ENCODE measurements at places on chromosomes 5 and 9. TPM values are rescaled to one million over a fixed set of nuclear protein-coding genes. Genes with fewer than 3 reads are reported as not detected.

The PDE8B gene
- total RNA-seq, result 3.9 TPM

The ANXA2R gene
- 3.1 TPM for total RNA-seq

The OR1J4 gene
- total RNA-seq, result not detected

The TUBB4B gene
- total RNA-seq, result 708 TPM

The ABCA1 gene
- total RNA-seq, result 24.5 TPM

The GADD45G gene
- total RNA-seq, result 6.1 TPM

DNA sequence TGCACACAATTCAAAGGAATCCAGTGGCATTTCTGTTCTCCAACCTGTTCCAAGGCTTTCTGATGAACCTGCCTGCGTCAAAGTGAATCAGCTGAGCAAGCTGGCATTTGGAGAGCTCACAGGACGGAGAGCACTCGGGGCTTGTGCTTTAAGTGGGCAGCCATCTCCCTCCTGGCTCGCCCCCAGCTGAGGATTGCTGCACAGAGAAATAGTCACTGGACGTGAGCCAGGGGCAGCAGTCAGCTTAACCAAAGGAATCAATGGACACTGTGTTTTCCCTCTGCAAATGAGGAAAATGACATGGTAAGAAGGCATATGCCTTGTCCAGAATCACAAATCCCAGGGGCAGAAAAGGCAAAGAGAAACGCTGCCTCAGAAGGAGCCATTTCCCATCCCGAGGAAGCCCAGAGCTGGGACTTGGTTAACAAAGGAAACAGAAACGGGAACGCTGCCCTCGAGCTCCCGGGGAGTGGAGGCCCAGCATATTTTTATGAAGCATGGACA lies 299.4 kb downstream of the ZSWIM6 start:
- no peak for DNase-seq

DNA sequence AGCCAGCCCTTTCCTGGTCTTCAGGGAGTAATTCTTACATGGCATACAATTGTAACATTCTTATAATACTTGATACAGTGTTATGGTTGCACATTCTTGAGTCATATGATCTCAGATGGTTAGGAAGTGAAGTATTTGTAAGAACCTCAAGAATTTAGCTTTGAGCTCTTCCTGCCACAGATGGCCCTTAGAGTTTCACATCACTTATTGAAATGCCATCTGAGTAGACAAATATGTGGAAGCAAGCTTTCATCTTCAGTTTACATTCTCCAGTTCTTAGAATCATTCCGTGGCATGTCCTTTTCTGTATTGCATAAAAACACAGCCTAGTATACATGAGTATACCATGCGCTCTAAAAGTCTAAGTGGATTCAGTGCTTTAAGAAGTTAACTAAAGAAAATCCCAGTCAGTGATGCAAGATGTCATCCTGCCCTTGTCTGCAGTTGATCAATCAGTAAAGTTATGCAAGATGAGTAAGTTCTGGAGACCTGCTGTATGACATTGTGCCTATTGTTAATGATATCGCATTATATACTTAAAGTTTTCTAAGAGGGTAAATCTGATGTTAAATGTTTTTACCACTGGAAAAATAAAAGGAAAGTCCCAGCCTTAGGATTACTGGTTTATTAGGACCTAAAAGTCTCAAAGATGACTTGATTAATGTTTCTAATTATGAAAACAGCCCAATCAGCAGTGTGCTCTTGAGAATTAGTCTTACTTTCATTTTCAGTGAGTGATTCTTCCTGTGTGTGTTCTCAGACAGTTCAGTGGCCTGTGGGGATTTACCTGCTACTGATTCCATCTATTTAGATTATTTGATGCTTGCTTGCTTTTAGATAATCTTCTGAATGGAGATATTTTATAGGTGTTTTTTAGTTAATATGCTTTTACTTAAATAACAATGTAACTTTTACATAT lies 29.4 kb downstream of the RHOBTB3 start:
- no peak for DNase-seq

DNA sequence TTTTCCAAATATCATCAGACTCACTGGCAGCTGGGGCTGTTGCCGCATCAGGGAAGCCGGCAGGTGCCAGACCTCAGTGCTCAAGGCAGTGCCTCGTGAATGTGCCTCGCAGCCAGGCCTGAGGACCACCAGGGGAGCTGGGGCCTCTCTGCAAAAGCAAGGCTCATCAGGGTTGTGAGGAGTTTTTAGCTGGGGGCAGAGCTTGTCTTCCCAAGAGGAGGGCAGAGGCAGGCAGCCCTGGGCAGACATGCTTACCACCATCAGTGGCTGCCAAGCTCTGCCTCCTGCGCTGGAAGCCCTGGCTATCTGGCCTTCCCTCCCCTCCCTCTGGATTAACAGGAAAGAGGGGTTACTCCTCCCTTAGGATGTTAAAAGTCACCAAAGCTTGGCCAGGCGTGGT lies 8.8 kb upstream of the TBC1D9B start:
- DNase-seq, result no peak

GRCh38 chr5:168360521-168361285 lies 69.3 kb downstream of the WWC1 start:
- peak; percentile 6 for DNase-seq

DNA sequence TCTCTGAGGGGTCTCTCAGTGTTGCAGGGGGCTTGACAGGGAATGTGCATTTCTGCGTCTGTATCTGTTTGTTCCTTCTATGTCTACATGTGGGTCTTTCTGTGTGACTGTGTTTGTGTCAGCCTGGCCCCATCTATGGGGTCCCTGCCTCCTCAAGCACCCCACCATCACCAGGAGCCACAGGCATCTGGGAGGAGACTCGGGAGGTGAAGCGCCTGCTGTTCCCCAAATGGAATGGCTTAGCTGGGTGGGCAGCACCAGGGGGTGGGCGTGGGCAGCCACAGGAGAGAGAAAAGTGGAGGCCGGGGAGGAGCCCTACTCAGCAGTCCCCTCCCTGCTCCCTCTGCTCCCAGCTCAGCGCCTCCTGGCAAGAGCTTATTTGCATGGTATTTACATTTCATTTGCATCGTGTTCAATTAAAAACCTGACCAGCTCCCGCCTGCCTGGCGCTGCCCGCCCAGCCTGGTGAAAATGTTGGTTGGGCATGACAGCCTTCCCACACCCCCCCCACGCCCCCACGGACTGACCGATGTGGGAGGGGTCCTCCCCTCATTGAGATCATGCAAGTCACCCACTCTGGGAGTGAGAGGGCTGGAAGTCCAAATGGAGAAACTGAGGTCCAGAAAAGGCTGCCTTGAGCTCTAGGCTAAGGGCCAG lies 50.5 kb downstream of the CXXC5 start:
- DNase-seq, result peak; percentile 90

GRCh38 chr9:136439481-136440408 lies at the start of gene INPP5E:
Gene INPP5E (minus strand): TSS chr9:136439845. CDS start chr9:136439419, 426 bp downstream.
- DNase-seq, result no peak

- DNase-seq, result no peak
Measured at GRCh38 chr9:115012486-115012885, 82.1 kb upstream of the TNFSF8 start.

DNA sequence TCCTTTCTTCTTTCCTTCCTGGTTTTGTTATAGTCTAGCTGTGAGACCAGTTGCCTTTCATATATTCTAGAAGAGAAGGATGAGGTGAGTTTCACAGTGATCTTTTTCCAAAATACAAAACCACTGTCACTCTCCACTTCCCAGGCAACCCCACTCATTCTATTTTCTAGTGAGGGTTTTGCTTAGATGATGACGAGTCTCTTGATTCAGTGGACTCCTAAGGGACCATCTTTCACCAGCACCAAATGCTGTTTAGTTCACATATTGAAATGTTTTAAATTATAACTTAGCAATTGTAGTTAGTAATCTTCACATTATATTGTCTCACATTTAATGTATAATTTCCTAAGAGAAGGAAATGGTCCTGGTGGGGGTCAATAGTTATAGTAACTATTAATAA lies 25.2 kb downstream of the PIK3R1 start:
- no peak for DNase-seq

DNA sequence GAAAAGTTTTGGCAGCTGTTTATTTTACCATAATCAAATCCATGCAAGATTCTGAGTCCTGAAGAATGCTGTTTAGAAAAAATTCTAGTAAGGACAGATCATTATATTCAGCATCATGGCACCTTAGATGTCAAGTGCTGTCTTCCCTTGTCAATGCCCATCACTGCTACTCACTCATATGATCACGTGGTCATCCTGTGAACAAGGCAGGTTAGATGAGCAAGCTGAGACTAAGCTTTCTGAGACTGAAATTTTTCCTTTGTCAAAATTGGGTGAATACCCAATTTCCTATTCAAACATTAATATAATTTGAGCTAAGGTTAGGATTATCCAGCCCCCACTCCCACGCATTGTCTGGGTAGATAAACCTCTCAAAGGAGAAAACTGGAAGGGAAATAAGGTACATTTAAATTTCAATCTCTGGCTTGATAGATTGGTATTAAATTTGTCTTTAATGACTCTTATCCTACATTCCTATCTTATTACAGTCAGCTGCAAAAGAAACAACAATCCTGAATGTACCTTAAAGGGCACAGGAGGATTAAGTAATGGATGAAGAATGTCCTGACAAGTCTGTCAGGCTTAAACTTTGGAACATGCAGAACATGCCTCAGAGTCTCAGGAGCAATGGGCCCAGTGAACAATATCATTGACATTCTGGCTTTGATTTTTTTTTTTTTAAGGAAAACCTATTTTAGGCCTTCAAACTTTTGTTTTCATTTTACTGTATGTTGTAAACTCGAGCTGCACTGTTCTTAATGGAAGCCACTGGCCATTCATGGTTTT lies 148.7 kb upstream of the RANBP3L start:
- no peak for DNase-seq

GRCh38 chr5:654071-654778 lies 38.9 kb downstream of the TPPP start:
- no peak for DNase-seq

DNA sequence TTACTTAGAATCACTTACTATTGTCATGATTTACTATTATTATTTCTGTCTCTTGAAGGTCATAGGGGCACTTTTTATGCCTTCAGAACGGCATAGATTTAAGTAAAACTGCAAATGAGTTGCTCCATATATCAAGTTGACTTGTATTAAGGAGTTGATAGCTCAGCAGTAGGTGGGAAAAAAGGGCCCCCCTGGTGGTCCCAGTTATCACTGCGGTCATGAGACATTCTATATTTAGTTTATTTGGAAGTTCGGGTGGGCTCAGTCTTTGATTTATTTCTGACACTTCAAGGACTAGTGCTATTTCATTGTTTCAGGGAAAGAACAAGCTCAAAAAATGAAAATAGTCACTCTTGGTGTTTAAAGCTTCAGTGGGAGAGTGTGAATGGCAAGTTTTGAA lies 159.3 kb downstream of the SLC24A2 start:
- DNase-seq, result no peak

- DNase-seq, result no peak
Measured at GRCh38 chr9:76441551-76442322, 17.2 kb upstream of the GCNT1 start.

DNA sequence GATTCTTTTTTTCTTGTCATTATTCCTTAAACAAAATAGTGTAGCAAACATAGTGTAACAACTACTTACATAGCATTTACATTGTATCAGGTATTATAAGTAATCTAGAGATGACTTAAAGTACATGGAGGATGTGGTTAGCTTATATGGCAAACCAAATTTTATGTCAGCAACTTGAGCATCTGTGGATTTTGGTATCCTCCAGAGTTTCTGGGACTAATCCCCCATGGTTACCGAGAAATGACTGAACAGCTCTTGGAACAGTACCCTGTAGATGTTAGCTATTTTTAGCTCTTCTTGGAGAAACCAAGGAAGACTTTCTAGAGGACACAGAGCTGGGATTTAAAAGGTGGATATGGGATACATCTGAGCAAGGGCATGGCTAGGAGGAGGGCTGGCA lies 157.6 kb upstream of the KLF4 start:
- no peak for DNase-seq

DNA sequence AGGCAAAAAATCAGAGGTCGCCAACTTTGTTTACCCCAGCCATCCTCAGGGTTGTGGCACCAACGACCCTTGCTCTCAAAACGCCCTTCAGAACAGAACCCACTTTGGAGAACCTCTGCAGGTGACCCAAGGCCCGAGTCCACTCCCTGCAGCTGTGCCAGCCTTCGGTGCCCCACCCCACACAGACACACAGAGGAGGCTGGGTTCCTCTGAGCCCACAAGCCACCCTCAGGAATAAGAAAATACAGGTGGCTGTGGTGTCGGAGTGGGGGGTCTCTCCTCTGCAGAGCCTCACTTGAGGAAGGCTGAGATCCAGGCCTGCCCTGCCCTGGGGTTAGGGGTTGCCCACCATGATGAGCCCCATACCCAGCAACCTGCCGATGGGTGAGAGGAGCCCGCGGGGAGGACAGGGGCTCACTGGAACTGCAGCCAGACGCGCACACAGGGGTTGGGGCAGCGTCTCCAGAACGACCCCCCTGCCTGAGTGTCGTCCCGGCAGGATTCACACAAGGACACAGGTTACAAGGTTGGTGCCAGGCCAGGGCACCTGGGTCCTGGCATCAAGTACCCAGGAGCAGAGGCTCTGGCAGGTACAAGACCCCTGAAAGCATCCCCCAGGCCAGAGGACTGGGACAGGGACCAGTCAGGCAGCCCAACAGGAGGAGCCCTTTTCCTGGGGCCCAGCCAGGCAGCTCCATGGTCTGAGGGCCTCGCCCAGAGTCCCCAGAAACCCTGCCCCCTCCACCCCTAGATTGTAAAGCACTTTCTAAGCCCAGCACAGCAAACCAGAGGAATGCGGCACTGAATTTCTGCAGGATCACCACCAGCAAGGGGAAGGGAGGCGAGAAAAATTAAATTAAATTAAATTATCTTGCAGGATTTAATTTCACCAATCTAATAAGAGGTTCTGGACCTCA lies 40.0 kb downstream of the NACC2 start:
- no peak for DNase-seq

- no peak for DNase-seq
Measured at GRCh38 chr9:81080900-81081299, 608.4 kb downstream of the TLE1 start.

DNA sequence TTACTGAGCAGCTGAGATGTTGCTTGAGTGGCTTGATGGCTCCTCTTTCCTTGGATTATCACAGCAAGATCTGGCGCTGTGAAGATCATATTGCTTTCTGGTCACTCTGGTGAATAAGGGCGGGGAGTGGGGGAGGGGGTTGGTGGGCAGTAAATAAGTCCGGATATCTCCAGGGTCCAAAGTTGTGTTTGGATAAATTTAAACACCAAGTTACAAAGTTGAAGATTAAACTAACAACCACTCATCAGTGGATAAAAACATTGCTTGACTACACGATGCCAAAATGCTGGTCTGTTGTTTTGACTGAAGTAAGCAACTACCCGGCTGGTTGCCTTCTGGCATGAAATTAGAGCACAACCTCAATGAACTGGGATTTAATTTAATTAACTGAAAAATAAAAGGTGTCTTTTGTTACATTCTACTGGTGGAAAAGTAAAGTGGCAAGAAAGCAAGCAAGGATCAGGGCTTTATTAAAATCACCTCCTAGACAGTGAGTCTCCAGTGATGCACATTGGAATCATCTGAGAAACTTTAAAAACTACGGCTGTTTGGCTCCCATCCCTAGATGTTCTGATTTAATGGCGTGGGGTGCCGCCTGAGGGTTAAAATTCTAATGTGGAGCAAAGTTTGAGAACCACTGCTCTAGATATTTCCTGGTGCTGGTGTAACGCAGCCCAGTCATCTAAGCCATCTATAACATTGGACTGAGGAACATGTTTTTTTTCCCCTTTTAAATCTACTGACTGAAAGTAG lies 86.7 kb upstream of the AGXT2 start:
- DNase-seq, result no peak
